HCEC 1CT (cell line): ENCODE measurements at places on chromosomes 16 and 17.
A peak's percentile ranks its signal among the peaks of the same experiment; 100 is the strongest.

GRCh38 chr16:4365014-4365406 lies 6.6 kb upstream of the VASN start:
- no peak for DNase-seq

- no peak for DNase-seq
Measured at GRCh38 chr16:80819988-80820387, 15.6 kb upstream of the CDYL2 start.

- DNase-seq = no peak
Measured at GRCh38 chr17:2295575-2295974, 8.0 kb downstream of the SMG6 start.

DNA sequence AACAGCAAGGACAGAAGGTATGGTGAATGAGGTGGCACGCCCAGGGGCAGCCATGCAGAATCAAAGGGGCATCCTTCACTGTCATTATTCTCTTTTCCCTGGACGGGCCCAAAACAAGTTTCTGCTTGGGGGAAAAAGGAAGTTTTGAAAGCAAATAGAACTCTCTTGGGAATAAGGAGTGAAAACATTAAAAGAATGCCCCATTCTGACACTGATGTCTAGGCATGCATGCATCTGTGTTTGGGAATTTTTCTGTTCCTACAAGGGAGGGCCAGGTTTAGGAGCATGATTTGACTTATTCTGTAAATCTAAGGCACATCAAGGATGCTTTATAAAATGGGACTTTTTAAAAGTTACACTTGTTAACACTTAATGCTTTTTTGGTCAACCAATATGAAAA lies 34.3 kb upstream of the SLC12A3 start:
- no peak for DNase-seq

DNA sequence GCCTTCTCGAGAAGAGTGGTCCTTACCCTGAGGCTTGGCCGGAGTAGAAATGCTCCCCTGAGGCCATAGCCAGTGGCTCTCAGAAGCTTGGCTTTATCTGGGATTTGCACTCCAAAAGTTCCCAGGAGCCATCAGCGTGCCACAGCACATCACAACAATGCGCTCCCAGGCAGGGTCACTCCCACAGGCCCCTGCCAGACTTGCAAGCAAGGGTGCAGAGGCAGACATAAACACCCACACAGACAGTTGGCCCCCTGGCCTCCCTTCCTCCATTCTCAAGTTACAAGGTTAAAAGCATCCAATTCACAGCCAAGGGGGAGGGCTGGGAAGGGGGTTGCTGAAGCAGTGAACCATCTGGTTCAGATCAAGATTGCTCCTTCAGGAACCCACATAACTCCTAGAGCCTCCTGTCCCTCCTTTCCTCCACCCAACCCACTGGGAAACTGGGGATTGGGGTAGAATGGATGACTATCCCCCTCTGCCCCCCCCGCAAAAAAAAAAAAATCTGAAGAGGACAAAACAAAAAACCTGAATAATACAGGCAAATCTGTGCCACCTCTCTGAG lies 1.8 kb downstream of the ST3GAL2 start:
- DNase-seq = peak; percentile 68

DNA sequence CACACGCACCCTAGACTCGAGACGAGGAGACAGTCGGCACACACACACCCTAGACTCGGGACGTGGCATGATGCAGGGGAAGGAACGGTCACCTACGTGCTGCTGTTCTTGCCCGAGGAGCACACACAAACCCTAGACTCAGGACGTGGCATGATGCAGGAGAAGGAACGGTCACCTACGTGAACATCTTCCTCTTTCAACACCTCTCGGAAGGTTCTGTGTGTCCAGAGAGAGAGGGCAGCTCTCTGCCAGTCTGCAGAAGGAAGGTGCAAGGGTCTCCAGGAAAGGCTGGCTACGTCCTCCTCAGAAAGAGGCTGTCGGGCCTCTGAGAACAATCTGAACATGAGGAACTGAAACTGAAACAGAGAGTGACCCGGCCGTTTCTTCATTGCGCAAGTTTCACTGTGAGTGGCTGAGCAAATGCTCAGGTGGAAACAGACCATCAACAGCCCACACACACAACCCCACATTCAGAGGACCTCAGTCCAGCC lies 43.4 kb downstream of the ZNF276 start:
- DNase-seq = no peak

GRCh38 chr17:2025220-2025621 lies at the start of gene RTN4RL1:
Gene RTN4RL1 (minus strand): TSS chr17:2025334. CDS start chr17:2024865, 469 bp downstream.
- DNase-seq = no peak

GRCh38 chr16:28820016-28820415 lies 2.8 kb upstream of the ATXN2L start:
- no peak for DNase-seq

DNA sequence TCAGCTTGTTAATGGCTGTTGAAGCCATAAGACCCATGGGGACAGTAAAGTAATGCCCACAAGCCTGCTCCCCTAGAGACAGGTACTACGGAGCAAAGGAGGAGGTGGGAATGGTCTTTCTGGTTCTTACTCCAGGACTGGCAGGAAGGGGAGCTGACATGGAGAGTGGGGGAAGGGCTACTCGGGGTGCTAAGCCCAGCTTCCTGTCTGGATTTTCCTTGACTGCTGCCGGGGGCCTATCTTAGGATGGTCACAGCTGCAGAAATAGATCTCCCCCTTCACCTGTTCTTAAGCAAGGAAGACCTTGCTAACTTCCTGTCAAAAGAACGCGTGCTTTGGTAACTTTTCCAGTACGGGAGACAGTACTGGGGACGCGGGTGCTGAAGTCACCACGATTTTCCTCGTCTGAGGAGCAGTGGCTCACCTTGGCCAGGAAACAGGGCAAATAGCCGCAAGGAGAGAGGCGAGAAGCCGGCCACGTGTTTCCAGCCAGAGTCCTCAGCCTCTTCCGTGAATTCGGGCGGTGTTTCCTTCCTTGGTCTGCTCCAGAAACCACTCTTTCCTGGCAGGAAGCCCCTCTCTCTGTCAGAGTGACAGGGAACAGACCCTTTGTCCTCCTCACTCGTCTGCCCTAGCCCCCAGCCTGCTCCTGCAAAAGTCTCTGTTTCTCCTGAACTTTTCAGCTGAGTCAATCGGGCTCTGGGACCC lies 656 bp upstream of the PRR29 start:
- no peak for DNase-seq

DNA sequence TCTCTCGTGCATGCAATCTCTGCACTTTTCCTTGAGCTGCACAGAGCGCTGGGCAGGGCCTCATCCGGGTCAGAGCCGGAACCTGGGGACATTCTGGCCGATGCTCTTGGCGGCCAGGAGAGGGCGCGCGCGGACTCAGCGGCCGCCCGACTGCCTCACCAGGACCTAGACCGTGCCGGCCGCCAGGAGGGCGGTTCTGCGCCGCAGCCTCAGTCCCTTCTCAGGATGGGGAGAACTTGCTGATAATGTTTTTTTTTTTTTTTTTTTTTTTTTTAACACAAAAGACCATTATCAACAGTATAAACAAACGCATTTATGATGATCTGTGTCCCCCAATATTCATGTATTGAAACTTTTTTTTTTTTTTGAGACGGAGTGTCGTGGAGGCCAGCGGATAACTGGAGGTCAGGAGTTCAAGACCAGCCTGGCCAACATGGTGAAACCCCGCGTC lies 8.1 kb upstream of the FLYWCH2 start:
- DNase-seq = peak; percentile 71

DNA sequence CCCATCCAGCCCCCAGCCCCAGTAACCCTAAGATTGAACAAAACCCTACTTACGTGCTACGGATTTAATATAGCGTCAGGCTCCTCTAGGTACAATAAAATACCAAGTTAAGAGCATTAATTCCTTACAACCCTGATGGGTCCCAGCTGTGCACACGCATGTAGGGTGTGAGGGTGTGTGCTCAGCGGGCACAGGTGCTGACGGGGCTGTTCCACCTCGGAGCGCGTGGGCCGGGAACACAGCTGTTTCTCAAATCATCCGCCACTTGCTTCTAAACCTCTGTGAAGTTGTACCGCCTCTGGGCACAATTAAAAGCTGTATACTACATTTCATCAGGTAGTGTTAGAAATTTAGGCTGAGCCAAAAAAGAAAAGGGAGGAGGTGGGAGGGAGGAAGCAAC lies 478.6 kb downstream of the MAF start:
- DNase-seq = no peak

DNA sequence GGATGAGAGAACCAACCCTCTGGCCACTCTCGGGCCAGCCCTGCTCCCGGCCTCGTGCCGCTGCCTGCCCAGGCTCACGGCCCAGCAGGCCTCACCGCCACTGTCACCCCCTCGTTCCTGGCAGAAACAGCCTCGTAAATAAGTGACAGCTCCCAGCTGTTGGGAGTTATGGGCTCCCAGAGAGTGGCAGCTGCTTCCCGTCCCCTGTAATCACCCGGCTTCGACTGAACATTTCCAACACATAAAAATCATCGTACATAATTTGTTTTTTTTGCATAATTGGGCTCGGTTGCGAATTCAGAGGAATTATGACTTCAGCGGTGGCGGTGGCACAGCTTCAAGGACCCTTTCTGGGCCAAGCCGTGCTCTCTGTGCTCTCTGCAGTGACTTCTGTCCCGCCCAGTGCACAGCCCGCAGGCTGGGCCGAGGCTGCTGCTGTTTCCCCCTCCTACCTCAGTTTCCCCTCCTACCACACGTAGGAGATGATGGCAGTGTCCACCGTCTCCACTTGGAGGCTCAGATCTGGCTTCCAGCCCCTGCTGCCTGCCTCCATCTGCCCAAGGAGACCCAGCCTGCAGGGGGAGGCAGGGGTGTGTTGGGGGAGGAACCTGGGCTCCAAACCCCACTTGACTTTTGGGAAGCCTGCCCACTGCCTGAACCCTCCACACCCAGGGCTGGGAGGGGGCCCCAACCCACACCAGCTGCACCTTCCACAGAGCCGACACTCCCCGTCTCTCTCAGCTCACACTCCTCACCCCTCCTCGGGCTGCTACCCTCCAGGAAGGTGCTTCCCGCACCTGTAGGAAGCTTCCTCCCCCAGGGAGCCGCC lies 84.9 kb downstream of the RTN4RL1 start:
- no peak for DNase-seq

GRCh38 chr16:81035975-81036750 lies 521 bp downstream of the ATMIN start:
- peak; percentile 23 for DNase-seq

- peak; percentile 26 for DNase-seq
Measured at GRCh38 chr17:12622726-12623125, 43.0 kb upstream of the MYOCD start.

GRCh38 chr16:16083421-16084156 lies 134.2 kb downstream of the ABCC1 start:
- no peak for DNase-seq

GRCh38 chr17:19723964-19724363 lies 7.6 kb upstream of the SLC47A2 start:
- DNase-seq = no peak

DNA sequence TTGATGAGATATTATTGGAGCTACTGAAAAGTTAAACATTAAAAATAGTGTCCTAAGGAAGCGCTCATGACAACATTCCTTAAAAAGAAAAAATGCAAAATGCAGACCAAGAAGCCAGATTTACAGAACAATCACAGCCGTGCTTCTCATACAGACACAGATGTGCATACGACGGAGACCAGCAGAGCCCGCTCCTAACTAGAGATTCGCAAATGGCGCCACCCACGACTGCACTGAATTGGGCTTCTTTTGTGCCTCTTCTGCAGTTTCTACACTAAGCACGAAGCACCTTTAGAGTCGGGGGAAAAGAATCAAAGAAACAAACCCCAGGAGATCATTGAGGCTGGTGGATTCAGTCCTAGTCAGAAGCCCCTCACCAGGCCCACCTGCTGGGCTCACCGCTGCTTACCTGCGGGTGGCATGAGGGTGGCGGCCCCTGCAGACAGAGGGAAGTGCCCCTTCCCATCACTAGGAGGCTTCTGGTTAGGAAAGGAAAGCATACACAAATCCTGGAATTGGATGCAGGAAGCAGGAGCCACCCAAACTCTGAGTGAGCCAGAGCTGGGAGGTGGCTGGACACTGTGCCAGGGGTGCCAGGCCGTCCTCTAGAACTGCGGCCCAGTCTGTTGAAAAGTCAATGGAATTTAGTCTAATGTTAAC lies 64.9 kb upstream of the CHMP6 start:
- DNase-seq = no peak
